ENCODE measurements at places on chromosomes 13 and 19.

DNA sequence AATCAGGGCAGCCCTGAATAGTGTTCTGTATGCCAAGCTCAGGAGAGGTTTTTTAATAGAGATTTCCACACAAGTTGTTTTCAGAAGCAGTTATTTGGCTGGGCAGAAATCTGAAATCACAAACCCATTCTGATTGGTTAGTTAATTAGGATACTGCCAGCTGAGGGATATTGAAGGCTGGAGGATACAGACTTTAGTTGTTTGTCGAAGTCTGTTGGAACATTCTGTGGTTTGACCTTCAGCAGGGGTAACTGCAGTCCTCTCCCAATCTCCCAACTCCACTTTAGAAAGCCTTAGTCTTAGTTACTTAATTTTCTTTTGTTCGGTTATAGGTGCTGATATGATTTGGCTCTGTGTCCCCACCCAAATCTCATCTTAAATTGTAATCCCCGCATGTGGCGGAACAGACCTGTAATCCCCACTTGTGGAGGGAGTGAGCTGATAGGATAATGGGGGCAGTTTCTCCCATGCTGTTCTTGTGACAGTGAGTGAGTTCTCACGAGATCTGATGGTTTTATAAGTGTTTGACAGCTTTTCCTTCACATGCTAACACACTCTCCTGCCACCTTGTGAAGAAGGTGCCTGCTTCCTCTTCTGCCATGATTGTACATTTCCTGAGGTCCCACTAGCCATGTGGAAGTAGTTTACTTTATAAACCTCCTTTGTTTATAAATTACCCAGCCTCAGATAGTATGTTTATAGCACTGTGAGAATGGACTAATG lies 169.2 kb downstream of the GPC5 start:
- DNase-seq = no peak
- H3K4me1 ChIP-seq = no peaks in the 10 kb centered on the region
- no peaks in the 10 kb centered on the region for H3K27me3 ChIP-seq
- no peaks in the 10 kb centered on the region for H3K36me3 ChIP-seq
- no peak overlapping the region for H3K27ac ChIP-seq
- H3K4me3 ChIP-seq = no peak overlapping the region

- no peaks in the 10 kb centered on the region for H3K27me3 ChIP-seq
- no peak for DNase-seq
- no peaks in the 10 kb centered on the region for H3K36me3 ChIP-seq
- no peaks in the 10 kb centered on the region for H3K4me1 ChIP-seq
- no peak overlapping the region for H3K27ac ChIP-seq
Measured at GRCh38 chr13:111630406-111630805, 310.0 kb downstream of the TEX29 start.

- no peaks in the 10 kb centered on the region for H3K36me3 ChIP-seq
- H3K4me1 ChIP-seq = no peaks in the 10 kb centered on the region
- H3K27ac ChIP-seq = no peak overlapping the region
- H3K4me3 ChIP-seq = no peak overlapping the region
Measured at GRCh38 chr13:29936051-29936813, 85.8 kb upstream of the UBL3 start.

- H3K27me3 ChIP-seq = no peaks in the 10 kb centered on the region
- H3K36me3 ChIP-seq = no peaks in the 10 kb centered on the region
- H3K4me3 ChIP-seq = no peak overlapping the region
- no peaks in the 10 kb centered on the region for H3K4me1 ChIP-seq
- no peak for DNase-seq
Measured at GRCh38 chr13:57569986-57570385, 61.6 kb upstream of the PCDH17 start.

DNA sequence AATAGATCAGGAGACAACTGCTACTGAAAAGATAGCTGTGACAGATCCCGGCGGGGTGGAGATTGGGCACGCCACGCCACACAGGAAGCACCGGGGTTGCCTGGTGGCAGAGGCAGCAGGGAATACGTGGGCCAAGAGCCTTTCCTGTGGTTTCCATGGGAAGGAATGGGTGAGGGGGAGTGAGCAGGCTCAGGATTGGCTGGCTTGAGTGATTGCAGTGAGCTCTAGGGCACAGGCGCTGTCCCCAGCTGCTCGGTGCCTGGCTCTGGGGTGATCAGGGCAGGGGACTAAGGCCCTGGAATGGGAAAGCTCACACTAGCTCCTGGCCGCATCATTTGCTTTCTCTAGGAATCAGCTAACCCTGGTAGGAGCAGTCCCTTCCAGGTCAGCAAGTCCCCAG lies 166.1 kb downstream of the USP12 start:
- H3K4me1 ChIP-seq = peaks cover 4% of the 10 kb centered on the region
- H3K27ac ChIP-seq = no peak overlapping the region
- no peak overlapping the region for H3K4me3 ChIP-seq
- no peaks in the 10 kb centered on the region for H3K27me3 ChIP-seq
- DNase-seq = no peak

DNA sequence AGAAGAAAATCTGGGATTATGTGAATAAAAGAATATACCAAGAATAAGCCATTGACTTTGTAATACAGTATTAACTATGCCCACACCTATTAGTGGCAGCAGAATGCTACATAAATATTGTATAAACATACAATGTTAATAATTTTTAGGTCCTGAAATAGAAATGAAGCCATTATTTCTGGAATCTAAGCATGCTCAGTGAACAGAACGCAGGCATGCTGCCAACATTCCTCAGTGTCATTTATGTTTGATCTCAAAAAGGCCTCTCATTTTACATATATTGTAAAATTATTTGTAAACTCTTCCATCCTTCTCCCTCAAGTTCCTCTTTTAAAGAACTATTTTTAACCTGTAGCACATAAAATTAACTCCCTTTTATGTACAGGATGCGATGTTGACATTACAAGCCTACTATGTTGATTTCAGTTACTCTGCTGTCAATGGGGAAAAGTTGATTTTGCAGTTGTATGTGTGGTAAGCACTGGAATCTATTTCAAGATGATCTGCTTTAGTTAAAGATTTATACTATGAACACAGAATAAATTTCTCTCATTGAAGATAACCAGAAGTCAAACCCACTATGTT lies 118.8 kb downstream of the VWA8 start:
- no peaks in the 10 kb centered on the region for H3K4me1 ChIP-seq
- no peak overlapping the region for H3K4me3 ChIP-seq
- no peak overlapping the region for H3K27ac ChIP-seq
- no peak for DNase-seq
- no peaks in the 10 kb centered on the region for H3K36me3 ChIP-seq

GRCh38 chr19:21335721-21336120 lies 6.5 kb upstream of the ZNF708 start:
- H3K4me1 ChIP-seq = no peaks in the 10 kb centered on the region
- no peaks in the 10 kb centered on the region for H3K27me3 ChIP-seq
- no peak for DNase-seq
- H3K27ac ChIP-seq = no peak overlapping the region

DNA sequence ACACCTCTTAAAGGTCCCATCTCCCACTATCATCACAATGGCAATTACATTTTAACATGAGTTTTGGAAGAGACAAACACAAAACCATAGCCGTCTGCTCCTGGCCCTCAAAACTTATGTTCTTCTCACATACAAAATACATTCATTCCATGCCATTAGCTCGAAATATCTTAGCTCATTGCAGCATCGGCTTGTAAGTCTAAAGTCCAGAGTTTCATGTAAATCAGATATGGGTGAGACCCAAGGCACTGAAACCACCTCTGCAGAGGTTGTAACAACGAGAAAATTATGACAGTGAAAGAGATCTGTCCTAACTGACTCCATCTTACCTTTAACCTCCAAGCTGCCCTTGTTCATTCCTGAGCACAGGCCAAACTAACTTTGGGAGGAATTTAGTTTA lies 635.0 kb upstream of the SPRY2 start:
- H3K4me1 ChIP-seq = no peaks in the 10 kb centered on the region
- no peak overlapping the region for H3K27ac ChIP-seq
- H3K27me3 ChIP-seq = no peaks in the 10 kb centered on the region
- H3K36me3 ChIP-seq = no peaks in the 10 kb centered on the region
- DNase-seq = no peak
- no peak overlapping the region for H3K4me3 ChIP-seq

DNA sequence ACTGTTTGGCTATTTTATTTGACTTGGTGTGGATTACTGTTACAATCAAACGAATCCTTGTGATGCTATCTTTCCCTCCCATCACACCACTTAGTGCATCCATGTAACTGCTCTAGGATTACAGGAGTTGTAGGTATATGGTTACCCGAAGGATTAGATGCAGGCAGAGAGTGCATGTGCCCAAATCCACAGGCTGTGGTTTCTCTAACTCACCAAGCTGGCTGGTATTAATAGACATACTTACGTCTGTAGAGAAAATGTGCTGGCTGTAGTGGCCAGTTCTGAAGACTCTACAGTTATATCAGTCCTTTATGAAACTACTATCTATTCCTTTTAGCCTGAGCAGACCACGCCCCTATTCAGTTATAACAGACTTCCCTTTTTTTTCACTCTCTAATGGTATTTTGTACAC lies 1.1 kb upstream of the HMGB1 start:
- no peaks in the 10 kb centered on the region for H3K27me3 ChIP-seq
- no peak overlapping the region for H3K4me3 ChIP-seq

- H3K27ac ChIP-seq = no peak overlapping the region
- no peaks in the 10 kb centered on the region for H3K4me1 ChIP-seq
- no peak for DNase-seq
- H3K36me3 ChIP-seq = no peaks in the 10 kb centered on the region
Measured at GRCh38 chr19:1745589-1746031, 7.7 kb upstream of the ONECUT3 start.

DNA sequence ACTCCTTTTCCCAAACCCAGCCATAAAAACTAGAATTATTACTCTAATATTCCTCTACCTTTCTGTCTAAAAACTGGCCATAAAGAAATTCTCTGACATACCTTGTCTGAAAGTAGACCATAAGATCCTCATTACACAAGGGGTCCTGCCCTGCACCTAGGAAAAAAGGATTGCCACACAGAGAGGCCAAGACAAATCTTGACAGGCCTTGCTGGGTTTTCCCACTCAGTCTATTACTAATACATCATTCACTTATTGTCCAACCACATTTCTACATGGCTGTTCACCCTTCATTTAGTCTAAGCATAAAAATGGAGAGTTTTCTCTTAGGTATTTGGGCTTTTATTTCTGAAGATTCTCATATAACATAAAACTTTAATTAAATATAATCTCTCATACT lies 319.8 kb downstream of the PCDH20 start:
- H3K27ac ChIP-seq = no peak overlapping the region
- H3K4me1 ChIP-seq = no peaks in the 10 kb centered on the region
- H3K27me3 ChIP-seq = no peaks in the 10 kb centered on the region
- H3K36me3 ChIP-seq = no peaks in the 10 kb centered on the region
- DNase-seq = no peak

- peaks cover 44% of the 10 kb centered on the region for H3K27me3 ChIP-seq
- H3K4me1 ChIP-seq = no peaks in the 10 kb centered on the region
- DNase-seq = no peak
Measured at GRCh38 chr19:50567882-50568727, at the start of gene LRRC4B. Gene LRRC4B (minus strand): TSS chr19:50568435. CDS start chr19:50548838, 19,597 bp downstream.

GRCh38 chr19:55691561-55692481 lies 16.8 kb downstream of the EPN1 start:
- no peaks in the 10 kb centered on the region for H3K27me3 ChIP-seq
- no peak overlapping the region for H3K27ac ChIP-seq
- no peak overlapping the region for H3K4me3 ChIP-seq
- no peaks in the 10 kb centered on the region for H3K4me1 ChIP-seq

DNA sequence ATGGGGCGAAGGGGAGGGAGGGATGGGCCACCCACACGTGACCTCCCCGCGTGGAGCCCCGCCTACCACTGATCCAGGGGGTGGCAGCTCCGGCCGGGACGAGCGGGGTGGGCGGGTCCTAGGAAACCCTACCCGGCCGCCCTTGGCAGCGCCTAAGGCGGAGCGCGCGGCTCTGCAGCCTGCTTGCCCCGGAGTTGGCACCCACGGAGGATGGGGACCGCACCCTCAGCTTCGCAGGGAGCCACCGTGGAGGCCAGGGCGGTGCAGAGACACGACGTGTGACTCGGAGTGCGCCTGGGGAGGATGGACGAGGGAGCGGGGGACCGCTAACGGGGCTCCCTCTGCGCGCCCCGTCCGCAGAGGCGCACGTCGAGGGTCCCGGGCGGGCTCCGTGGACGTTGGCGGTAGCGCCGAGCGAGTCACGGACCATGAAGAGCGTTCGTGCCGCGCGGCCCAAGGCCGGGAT lies at the start of gene RGS9BP:
Gene RGS9BP, plus strand, starts transcription at position 129 of the 466 bp plus-strand sequence. CDS start 416 bp downstream, outside the sequence.
- H3K36me3 ChIP-seq = no peaks in the 10 kb centered on the region
- peak; percentile 71 for DNase-seq
- no peak within 1 kb of the TSS for H3K27ac ChIP-seq
- peak within 1 kb of the TSS; percentile 91 for H3K4me3 ChIP-seq
- peaks cover 17% of the 10 kb centered on the region for H3K4me1 ChIP-seq

- no peak overlapping the region for H3K27ac ChIP-seq
- no peaks in the 10 kb centered on the region for H3K4me1 ChIP-seq
- no peaks in the 10 kb centered on the region for H3K27me3 ChIP-seq
Measured at GRCh38 chr19:56400485-56400884, 3.6 kb upstream of the ZNF583 start.

GRCh38 chr19:17306285-17306714 lies 628 bp downstream of the MRPL34 start:
- peak overlapping the region; percentile 83 for H3K4me3 ChIP-seq
- H3K27me3 ChIP-seq = no peaks in the 10 kb centered on the region
- H3K27ac ChIP-seq = peak overlapping the region; percentile 76
- peaks cover 2% of the 10 kb centered on the region for H3K36me3 ChIP-seq

GRCh38 chr13:111093634-111094033 lies 21.5 kb upstream of the ARHGEF7 start:
- no peaks in the 10 kb centered on the region for H3K27me3 ChIP-seq
- H3K27ac ChIP-seq = no peak overlapping the region
- H3K36me3 ChIP-seq = no peaks in the 10 kb centered on the region
- H3K4me3 ChIP-seq = no peak overlapping the region
- no peaks in the 10 kb centered on the region for H3K4me1 ChIP-seq

GRCh38 chr19:52648336-52649016 lies 10.3 kb upstream of the ZNF83 start:
- peak; percentile 55 for DNase-seq
- H3K27me3 ChIP-seq = no peaks in the 10 kb centered on the region
- no peak overlapping the region for H3K4me3 ChIP-seq
- H3K36me3 ChIP-seq = peaks cover 31% of the 10 kb centered on the region
- H3K27ac ChIP-seq = peak overlapping the region; percentile 84

DNA sequence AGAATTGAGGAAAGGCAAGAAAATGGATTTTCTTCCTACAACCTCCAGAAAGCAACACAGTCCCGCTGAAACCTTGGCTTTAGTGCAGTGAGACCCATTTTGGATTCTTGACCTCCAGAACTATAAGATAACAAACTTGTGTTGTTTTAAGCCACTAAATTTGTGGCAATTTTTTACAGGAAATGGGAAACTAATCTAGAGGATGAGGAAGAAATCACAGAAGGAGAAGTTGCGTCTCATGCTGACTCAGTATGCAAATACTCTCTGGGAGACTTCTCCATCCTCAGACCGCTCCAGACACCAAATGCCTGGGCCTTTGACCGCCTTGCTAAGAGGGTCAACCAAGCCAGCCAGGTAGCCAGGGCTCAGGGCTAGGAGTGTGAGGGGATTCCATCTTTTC lies 13.1 kb upstream of the CEACAM16 start:
- H3K27me3 ChIP-seq = no peaks in the 10 kb centered on the region
- no peak overlapping the region for H3K27ac ChIP-seq
- no peaks in the 10 kb centered on the region for H3K4me1 ChIP-seq
- DNase-seq = no peak
- no peak overlapping the region for H3K4me3 ChIP-seq
- H3K36me3 ChIP-seq = no peaks in the 10 kb centered on the region

All from trophoblast cell (in vitro differentiated cells and primary cell).